Retinal pigment epithelial cell (primary cell): ENCODE measurements at places on chromosomes 2 and 18.

DNA sequence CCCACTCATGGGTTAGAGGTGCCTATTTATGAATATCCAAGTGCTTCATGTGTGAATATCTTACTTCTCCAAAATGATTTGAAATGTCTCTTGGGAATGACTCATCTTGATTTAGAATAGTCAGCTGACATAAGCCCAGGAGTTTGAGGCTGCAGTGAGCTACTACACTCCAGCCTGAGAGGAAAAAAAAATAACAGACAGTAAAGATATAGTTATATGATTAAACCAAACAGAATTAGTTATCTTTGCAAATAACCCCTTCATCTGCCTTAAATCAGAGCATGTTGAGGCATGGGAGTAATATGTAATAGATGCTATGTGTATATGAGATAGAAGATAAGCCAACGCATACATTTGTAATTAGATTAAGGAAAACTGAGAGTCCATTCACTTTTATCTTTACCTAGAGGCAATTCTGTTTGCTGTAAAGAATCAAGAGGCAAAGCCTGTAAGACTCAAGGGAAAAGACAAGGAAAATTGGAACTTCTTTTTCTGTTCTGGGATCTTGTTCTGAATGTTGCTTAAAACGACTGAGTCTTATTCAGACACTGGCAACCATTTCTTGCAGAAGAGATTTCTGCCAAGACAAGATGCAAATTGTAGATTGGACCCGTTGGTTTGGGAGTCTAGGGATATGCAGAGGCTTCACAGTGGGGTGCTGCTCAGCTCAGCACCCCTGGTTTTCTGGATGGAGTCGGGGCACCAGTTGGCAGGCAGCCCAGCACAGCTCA is 104.4 kb downstream of the LIPG start:
- no peak for DNase-seq

DNA sequence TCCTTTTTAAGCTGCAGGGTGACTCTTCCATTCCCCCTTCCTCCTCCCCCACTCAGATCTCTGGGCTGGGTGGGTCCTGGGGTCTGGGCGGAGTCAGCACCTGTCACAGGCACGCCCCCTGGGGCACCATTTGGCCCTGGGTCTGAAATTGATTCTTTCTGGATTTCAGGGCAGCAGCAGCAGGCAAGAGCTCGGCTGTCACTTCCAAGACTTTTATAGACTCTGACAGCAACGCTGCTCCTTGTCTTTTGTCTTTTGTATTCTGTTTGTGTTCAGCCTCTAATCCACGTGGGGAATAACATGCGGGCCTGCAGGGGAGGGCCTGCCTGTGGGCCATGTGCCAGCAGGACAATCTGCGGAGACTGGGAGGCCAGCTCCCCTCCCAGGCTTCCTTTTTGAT is 3.9 kb downstream of the BOD1L2 start:
- DNase-seq, result no peak

DNA sequence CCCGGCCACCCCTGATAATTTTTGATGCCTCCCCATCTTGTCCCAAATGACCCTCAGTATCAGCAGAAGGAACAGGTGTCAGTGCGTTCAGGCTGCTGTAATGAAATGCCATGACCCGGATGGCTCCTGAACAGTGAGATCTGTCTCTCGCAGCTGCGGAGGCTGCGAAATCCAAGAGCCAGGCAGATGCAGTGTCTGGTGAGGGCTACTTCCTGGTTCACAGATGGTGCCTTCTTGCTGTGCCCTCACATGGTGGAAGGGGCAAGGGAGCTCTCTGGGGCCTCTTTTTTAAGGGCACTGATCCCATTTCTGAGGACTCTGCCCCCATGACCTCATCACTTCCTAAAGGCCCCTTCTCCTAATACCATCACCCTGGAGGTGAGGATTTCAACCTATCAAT is 152.2 kb downstream of the TWIST2 start:
- DNase-seq, result no peak

DNA sequence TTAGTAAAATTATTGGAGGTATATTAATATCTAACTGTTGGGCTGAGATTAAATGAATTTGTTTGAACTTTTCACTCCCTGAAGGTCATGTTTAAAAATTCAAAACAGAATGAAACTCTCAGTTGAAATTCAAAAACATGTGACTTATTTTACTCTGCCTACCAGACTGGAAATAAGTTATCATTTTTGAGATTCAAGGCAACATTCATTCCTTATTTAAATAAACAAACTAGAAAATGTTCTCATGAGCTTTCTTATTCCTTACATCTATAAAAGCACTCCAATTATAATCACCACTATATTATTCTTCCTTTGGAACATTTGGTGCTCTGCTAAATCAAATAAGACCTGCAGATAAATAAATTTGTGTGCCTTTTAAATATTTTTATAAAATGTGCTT is 217.8 kb downstream of the CDH2 start:
- no peak for DNase-seq

- no peak for DNase-seq
Measured at GRCh38 chr2:186683341-186683740, 10.5 kb upstream of the FAM171B start.

- no peak for DNase-seq
Measured at GRCh38 chr18:12394428-12394827, 13.3 kb upstream of the PRELID3A start.

- no peak for DNase-seq
Measured at GRCh38 chr2:229463841-229464346, 192.8 kb upstream of the PID1 start.

- DNase-seq, result no peak
Measured at GRCh38 chr18:58132595-58133261, 88.7 kb downstream of the NEDD4L start.

DNA sequence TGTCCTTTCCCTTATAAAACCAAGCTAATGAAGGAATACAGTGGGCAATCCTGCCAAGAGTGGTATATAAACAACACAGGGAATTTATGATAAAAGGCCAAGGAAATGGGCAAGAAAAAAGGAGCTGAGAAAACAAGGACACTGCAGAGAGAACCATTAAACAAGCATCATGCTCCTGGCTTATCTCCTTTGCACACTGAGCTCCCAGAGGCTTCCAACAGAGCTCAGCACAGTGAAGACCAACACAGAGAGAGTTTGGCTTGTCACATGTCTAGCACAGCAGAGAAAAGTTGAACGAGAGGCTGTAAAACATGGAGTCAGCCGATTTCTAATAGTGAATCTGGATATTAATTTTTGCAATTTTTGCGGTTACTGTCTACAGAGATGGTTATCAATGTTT is 68.0 kb upstream of the KLF7 start:
- DNase-seq, result no peak

GRCh38 chr2:17606851-17607250 is 66.4 kb downstream of the VSNL1 start:
- DNase-seq, result no peak

- DNase-seq, result no peak
Measured at GRCh38 chr18:63897072-63897471, 9.6 kb downstream of the SERPINB2 start.

DNA sequence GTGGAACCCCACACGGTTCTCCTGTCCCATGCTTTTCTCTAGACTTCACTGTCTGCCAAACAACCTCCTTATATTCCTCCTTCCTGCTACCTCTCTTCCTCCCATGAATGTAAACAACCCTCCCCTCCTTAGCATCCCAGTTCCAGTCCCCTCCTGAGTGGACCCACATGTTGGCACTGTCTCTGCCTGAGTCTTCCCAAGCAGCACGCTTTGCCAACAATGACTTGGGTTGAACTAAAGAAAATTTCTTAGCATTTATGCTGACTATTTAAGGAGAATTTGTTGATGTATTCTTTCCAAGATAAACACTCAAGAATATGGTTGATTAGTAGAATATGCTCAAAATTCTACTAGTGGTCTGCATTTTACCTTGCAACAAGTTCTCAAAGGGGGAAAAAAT is 338.0 kb downstream of the TNS1 start:
- no peak for DNase-seq
